ENCODE measurements at places on chromosomes 13 and 19.

- DNase-seq, result peak; percentile 27
Observed at GRCh38 chr13:42991898-42992763, at the start of gene EPSTI1. EPSTI1 (minus strand) TSS chr13:42992241; CDS start chr13:42992165, 76 bp downstream.

- no peak for DNase-seq
Observed at GRCh38 chr13:85333506-85334020, 465.7 kb downstream of the SLITRK6 start.

GRCh38 chr13:25469169-25469525 lies 97.4 kb downstream of the ATP8A2 start:
- no peak for DNase-seq

GRCh38 chr19:58557221-58558065 lies 968 bp downstream of the UBE2M start:
- no peak for DNase-seq

DNA sequence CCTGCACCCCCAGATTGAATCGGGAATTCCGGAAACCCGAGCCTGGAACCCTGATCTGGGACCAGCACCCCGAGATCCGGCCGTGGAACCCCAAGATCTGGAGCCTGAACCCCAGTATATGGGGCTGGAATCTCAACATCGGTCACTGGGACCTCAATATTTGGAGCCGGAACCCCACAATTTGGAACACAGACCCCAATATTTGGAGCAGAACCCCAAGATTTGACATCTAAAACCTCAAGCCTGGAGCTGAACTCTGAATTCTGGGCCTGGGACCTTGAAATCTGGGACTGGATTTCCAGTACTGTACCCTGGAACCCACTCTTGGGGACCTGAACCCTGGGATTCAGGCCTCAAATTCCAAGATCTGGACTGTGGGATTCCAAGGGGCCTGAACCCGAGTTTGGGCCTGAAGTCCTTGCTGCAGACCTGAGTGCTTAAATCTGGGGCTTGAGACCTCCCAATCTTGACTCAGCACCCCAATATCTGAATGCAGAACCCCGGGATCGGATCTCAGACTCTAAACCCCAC lies 629 bp downstream of the LRFN3 start:
- DNase-seq, result no peak

DNA sequence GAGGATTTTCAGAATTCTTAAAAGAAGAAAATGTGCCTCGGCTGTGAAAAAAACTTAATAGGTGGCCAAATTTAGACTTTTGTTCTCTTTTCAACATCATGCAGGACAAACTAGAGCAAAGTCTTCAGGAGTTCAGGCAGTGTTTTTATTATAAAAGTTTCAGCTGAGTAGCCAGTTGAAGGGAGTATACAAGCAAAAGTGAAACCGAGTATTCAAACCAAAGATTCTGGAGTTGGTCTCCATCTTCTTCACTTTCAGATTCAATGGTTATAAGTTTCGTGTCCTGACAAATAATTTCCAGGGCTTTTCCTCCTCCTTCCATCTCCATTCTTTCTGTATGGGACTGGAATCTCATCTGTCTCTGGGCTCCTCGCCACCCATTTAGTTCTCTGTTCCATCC lies 379.7 kb downstream of the GPC5 start:
- DNase-seq, result no peak

DNA sequence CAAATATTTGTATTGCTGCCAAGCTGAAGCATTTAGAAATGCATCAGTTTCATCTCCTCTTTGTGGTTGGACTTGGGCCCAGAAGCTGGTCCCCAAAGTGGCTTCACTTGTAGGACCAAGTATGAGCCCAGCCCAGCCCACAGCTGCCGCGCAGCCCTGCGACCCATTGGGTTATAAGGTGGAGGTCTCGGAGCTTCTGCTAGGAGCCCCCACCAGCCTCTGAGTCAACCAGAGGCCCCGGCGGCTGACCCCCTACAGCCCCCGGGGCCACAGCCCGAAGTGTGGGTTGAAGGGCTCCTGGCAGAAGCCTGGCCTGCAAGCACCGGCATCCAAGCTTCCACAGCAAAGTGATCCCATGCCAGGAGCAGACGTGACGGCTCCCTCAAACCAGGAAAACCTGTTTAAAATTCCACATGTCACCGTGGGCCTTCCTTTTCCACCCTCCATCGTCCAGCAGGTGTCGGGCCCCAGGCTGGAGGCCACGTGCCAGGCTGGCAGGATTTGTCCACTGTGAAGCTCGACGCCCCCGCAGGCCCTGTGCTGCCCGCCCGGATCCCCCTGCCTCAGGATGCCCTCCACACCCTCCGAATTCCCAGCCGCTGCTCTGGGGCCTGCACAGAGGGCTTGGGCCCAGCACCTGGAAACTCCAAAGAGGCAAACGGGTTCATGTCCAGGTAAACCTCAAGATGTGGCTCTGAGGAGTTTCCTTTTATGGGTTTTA lies 54.7 kb downstream of the C13orf46 start:
- no peak for DNase-seq

GRCh38 chr13:44609137-44609536 lies 33.0 kb upstream of the TSC22D1 start:
- DNase-seq, result no peak

DNA sequence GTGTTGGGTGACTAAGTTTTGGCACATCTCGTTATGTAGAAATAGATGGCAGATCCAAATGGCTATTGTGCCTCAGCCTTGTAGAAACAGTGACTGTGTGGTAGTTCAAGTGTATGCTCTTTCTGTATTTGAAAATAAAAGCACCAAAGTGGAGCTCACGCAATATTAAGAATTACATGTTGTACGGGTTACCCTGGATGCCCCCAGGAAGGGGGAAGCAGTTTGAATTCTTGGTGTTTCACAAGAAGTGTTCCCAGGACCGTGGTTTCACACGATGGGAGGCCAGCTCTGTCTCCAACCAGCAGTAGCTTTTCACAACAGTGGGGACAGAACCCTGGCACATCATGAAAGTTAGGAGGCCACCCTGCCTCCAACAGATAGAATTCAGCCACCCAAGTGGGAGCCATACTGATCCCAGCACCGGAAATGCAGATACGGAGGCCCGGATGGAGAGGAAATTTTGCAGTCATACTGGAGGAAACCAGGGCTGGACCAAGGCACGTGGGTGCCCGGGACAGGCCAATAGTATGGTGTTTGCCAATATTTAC lies 8.9 kb downstream of the FLT1 start:
- DNase-seq, result no peak

- no peak for DNase-seq
Observed at GRCh38 chr19:54473071-54473891, at the start of gene CDC42EP5. CDC42EP5 (minus strand) TSS chr19:54473296; CDS start chr19:54465547, 7,749 bp downstream.

GRCh38 chr13:95660981-95661581 lies 15.9 kb upstream of the DNAJC3 start:
- no peak for DNase-seq

DNA sequence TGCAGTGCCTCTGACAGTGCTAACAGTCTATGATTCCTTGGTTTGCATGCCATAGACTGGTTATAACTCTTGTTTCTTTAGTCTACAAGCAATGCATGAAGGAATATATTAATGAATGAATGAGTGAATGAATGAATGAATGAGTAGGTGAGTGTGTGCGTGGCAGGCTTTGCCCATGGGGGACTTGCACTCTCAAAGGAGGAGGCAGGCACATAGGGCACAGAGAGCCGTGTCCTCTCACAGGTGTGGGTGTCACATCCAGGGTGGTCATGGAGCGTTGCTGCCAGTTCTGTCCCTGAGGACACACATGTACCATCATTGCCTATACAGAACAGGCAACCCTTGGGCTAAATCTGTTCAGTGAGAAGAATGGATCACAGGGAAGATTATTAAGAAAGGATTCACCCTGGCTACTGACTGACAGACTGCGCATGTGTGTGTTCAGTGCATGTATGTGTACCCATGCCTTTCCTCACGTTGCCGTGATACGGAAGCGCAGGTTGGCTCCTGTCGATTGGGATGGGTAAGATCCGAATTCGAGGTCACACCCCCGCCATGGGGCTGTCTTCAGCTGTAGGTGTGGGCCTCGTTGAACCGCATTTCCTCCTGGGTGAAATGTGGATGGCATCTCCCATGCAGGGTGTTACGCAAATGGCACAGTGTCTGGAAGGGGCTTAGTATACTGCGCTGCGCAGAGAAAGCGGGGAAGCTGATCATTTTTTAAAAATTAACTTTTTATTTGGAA lies 161.4 kb downstream of the STK24 start:
- no peak for DNase-seq

GRCh38 chr13:43698758-43699157 lies 88.0 kb downstream of the ENOX1 start:
- no peak for DNase-seq

DNA sequence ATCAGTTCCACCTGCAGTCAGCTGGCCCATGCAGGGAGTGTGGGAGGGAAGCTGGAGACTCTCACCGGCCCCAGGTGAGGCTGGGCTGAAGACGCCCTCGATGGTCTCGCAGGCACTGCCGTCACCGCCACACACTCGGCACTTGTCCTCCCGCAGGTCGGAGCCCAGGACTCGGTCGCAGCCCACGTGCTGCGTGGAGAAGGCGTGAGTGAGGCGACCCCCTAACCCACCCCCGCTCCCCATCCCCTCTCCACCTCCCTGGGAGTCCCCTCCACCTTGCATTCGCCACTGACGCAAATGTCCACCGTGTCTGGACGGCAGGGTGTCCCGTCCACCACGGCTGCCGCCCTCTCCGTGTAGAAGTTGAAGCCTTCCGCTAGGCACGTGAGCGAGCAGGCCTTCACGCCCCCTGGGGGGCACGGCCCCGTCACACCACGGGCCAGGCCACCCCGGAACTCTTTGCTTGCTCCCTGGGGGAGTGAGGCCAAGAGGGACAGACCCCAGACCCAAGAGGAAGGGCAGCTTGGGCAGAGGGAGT lies 12.0 kb upstream of the MYO1F start:
- DNase-seq, result no peak

DNA sequence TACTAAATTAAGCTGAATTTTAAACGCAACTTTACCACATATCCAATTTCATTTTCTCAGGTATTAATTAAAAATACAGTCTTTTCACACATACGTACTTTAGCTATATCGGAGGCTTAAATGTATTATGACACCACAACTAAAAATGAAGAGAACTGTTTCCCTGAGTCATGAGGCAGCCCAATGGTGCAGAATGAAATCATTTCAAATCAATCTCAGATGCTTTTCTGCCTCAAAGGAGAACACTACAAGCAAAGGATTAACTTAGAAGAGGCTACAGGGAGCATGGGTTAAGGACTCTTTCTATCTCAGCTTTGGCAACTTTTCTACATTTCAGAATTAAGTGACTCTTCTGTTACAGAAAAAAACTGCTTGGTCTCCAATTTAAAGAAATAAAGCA lies 516.3 kb upstream of the HTR2A start:
- no peak for DNase-seq

DNA sequence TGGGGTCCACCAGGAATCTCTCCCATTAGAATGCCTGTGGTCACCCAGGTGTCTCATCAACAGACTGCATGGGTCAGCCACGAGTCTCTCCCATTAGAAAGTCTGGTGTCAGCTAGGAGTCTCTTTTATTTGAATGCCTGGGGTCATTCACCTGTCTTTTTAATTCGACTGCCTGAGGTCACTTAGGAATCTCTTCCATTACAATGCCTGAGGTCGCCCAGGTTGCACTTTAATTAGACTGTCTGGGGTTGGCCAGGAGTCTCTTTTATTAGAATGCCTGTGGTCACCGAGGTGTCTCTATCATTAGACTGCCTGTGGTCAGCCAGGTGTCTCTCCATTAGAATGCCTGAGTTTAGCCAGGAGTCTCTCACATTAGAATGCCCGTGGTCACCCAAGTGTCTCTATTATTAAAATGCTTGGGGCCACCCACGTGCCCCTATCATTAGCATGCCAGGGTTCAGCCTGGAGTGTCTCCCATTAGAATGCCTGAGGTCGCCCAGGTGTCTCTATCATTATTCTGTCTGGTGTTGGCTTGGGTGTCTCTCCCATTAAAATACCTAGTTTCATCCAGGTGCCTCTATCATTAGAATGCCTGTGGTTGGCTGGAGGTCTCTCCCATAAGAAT lies 1474.3 kb downstream of the UQCRFS1 start:
- no peak for DNase-seq

DNA sequence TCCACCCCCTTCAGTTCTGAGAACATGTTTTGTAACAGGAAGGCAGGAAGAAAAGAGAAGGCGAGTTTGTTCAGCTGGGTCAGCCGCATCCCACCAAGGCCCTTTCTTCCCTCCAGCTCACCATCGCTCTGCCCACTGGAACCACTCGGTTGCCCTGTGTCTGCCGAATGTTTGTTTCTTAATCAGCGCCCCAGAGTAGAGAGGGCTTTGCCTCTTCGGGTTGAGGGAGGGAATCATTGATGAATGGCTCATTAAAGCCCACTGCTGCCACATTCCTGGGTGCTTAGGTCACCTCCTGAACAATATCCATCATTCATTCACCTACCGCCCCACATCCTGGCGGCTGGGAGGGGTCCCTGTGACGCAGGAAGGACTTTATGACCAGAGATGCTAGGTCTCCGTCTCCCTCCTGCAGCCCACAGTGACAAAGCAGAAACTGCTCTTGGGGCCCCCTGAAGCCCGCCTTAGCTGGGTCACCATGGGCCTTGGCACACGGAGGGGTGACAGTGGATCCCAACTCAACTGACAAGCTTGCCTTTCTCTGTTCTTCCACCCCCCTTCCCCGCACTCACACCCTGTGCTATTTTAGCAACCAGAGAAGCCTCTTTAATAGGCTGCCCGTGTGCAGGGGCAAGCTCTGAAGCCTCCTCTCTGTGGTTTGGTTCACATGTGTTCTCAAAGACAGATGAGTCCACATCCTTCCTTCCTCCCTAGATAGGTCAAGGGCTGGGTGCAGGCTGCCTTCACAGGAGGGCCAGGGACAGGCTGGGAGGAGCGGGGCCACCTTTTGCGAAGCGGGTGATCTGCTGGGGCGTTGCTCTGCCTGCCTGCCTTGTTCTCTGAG lies 46.2 kb downstream of the ACTN4 start:
- no peak for DNase-seq

GRCh38 chr13:79621902-79622301 lies 140.9 kb downstream of the NDFIP2 start:
- DNase-seq, result no peak

- no peak for DNase-seq
Observed at GRCh38 chr19:43485951-43486350, 18.6 kb downstream of the PHLDB3 start.

DNA sequence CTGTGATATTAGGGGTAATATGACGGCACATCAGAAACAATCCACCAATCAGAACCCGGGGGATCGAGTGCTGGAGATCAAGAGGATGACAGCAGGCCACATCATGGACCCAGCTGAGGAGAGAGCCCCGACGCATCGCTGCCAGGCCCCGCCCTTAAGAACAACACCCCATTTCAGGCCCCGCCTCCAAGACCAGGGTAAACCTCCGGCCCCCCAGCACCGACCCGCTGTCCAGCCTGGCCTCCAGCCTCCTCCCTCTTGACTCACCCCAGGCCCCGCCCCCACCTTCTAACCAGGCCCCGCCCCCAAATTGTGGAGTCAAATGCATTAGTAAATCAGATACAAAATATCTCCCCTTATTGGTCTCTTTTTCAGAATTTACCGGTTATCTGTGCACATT lies 4.7 kb upstream of the ZNF611 start:
- no peak for DNase-seq

- DNase-seq, result no peak
Observed at GRCh38 chr13:45654633-45655349, 39.3 kb upstream of the ERICH6B start.

GRCh38 chr13:100483841-100484381 lies 104.7 kb downstream of the GGACT start:
- DNase-seq, result no peak

- DNase-seq, result no peak
Observed at GRCh38 chr19:5054551-5055456, 85.9 kb downstream of the KDM4B start.

- no peak for DNase-seq
Observed at GRCh38 chr19:3309724-3310123, 56.7 kb upstream of the NFIC start.
